H1 (cell line): ENCODE measurements at places on chromosomes 2 and 18.

- DNase-seq: no peak
- H3K4me1 ChIP-seq: no peaks in the 10 kb centered on the region
- H3K4me3 ChIP-seq: no peak overlapping the region
- no peak overlapping the region for H3K27ac ChIP-seq
These were observed 81.8 kb upstream of the TGIF1 start for GRCh38 chr18:3368193-3368592.

DNA sequence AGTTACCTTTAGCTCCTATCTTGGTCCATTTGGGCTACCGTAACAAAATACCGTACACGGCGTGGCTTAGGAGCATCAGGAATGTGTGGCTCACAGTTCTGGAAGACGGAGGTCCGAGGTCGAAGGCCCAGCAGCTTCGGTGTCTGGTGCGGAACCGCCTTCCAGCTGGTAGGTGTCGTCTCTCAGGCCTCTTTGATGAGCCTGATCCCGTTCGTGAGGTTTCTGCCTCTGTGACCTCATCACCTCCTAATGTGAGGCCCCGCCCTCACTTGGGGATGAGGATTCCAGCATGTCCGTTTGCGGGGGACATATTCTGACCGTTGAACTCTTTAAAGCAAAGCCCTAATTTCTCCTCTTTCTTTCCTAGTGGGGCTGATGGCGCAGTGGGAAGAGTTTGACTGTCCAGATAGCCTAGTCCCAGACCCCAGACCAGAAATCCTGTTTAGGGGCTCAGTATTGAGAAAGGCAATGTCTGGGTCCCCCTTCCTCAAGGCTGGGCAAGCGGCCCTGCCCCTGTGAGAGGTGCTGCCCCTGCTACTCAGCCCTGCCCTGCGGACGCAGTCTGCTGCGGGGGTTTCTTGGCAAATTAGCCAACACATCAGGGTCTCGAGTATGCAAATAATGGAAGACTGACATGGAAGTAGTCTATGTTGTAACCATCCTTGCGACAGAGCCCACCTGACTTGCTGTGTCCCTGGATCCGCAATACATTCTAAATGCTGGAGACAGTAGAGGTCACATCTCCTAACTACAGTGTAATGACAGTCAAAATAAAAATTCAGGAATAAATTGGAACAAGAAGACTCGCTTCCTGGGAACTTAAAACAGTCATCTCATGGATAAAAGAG is 128.0 kb downstream of the ASB1 start:
- H3K4me3 ChIP-seq: peak overlapping the region; percentile 49
- DNase-seq: no peak
- H3K27me3 ChIP-seq: no peaks in the 10 kb centered on the region
- H3K4me1 ChIP-seq: peaks cover 3% of the 10 kb centered on the region
- H3K27ac ChIP-seq: no peak overlapping the region

DNA sequence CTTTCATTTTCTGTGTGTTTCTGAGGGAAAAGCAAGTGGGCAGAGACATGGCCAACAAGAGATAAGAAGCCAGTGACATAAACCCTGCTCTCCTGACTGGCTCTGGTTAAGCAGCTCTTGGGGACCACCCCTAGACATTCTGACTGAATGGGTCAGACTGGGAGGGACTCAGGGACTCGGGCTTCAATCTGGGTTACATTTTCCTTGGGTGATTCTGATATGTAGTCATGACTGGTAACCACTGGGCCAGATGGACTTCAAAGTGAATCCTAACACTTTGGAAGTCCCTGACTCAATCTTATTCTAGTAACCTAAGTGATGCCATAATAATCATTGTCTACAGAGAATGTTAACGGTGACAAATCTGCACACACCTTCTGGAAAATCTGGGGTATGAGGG is 397.8 kb downstream of the NBAS start:
- H3K4me1 ChIP-seq: peaks cover 4% of the 10 kb centered on the region
- DNase-seq: no peak
- H3K4me3 ChIP-seq: no peak overlapping the region
- no peaks in the 10 kb centered on the region for H3K36me3 ChIP-seq
- no peak overlapping the region for H3K27ac ChIP-seq

- no peaks in the 10 kb centered on the region; the same call in 1 of the 2 replicates for H3K36me3 ChIP-seq
- no peaks in the 10 kb centered on the region for H3K4me1 ChIP-seq
- no peak overlapping the region for H3K27ac ChIP-seq
- DNase-seq: no peak
These were observed 106.9 kb downstream of the CERS6 start for GRCh38 chr2:168562971-168563370.

DNA sequence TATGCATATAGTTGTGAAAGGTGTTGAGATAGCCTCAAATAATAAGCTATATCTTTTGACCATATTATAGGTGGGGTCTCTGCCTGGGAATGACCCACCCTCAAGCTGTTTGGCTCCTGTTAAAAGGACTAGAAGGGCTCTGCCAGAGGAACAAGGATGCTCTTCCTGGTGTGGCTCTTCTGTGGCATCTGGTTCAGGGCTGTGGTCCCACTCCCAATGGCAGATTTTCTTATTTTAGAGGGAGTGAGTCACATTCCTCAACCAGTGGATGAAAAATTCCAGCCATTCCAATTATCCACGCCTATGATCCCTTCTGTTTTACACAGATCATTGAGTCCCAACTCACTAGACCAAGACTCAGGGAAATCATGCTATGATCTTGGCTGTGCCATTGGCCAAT is 119.9 kb downstream of the PARD3B start:
- DNase-seq: no peak
- H3K36me3 ChIP-seq: no peaks in the 10 kb centered on the region
- no peaks in the 10 kb centered on the region for H3K27me3 ChIP-seq
- H3K4me1 ChIP-seq: no peaks in the 10 kb centered on the region

GRCh38 chr2:39781697-39782096 is 2.6 kb upstream of the THUMPD2 start:
- H3K36me3 ChIP-seq: no peaks in the 10 kb centered on the region
- DNase-seq: no peak
- peaks cover 3% of the 10 kb centered on the region; the same call in 1 of the 2 replicates for H3K4me1 ChIP-seq
- H3K27ac ChIP-seq: no peak overlapping the region
- H3K27me3 ChIP-seq: no peaks in the 10 kb centered on the region

- H3K27ac ChIP-seq: no peak overlapping the region
- no peaks in the 10 kb centered on the region for H3K4me1 ChIP-seq
- DNase-seq: no peak
These were observed 86.9 kb downstream of the LRRC30 start for GRCh38 chr18:7317804-7318231.

DNA sequence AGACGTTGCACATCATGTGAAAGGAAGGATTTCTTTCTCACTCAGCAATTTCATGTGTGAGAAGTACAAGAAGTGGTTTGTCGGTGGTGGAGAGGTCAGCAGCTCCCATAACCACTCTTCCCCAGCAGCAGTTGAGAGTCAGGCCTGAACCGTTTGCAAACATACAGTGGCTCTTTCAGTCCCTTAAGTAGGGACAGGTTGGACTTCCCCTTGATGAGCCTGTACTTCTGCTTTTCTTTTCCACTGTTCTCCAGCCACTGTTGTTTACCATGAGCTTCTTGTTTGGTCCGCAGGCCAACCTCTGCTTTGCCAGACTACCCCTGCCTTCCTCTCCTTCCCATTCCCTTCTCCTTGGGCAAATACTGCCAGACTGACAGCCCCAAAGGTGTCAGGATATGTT is 391.3 kb upstream of the CELF4 start:
- H3K36me3 ChIP-seq: no peaks in the 10 kb centered on the region
- H3K4me3 ChIP-seq: no peak overlapping the region
- no peak overlapping the region for H3K27ac ChIP-seq
- H3K4me1 ChIP-seq: no peaks in the 10 kb centered on the region
- H3K27me3 ChIP-seq: no peaks in the 10 kb centered on the region
- no peak for DNase-seq

DNA sequence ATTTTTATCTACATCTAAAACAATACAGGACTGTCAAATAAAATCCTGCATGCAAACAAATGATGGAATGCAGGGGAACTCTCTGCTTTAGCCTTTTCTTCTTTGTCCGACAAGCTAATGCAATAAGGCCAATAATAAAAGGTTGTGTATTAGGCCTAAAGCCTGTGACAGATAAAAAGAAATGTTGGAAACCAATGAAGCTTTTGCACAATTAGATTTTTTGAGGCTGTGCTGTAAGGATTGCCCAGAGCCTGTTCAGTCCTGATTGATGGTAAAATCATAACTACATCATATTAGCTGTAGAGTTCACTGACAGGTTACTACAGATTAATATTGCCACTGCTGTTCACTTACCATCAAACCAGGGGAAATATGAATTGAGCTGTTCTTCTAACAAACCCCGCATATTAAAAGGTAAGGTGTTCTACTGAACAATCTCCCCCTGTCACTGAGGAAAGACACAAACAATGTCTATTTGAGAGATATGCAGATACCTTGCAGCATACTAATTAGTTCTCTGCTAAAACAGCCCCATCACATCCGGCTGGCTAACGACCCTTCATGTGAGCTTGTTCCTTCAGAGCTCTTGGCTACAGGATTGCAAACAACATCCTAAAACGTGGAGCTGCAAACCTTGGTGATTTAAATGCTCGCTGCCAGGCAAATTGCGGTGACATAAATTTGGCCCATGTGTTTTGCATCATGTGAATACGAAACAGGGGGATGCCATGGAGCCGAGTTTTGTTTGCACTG is 305.4 kb downstream of the MTX2 start:
- no peak overlapping the region for H3K4me3 ChIP-seq
- H3K27me3 ChIP-seq: no peaks in the 10 kb centered on the region
- H3K27ac ChIP-seq: no peak overlapping the region
- no peak for DNase-seq

GRCh38 chr2:41998186-41999127 is 49.4 kb upstream of the PKDCC start:
- no peak overlapping the region for H3K4me3 ChIP-seq
- H3K27me3 ChIP-seq: no peaks in the 10 kb centered on the region
- no peaks in the 10 kb centered on the region for H3K36me3 ChIP-seq
- H3K4me1 ChIP-seq: no peaks in the 10 kb centered on the region

DNA sequence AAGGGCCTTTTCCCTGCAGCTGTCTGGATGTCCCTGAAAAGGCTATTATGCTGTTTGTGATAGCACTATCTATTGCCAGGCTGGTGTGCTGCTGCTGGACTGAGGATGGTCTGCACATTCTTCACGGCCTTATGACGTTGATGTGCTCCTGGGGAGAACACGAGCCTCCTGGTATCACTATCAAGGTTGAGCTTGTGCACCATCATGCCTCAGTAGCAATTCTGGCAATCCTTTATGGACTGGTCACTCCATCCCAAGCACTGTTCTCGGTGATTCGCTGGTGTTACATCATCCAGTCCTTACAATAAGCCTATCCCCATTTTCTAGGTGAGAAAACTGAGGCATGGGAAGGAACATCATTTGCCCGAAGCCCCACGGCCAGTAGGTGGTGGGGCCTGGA is 18.2 kb upstream of the CCBE1 start:
- H3K27ac ChIP-seq: no peak overlapping the region
- no peaks in the 10 kb centered on the region for H3K27me3 ChIP-seq
- DNase-seq: no peak
- H3K36me3 ChIP-seq: no peaks in the 10 kb centered on the region
- no peak overlapping the region for H3K4me3 ChIP-seq

GRCh38 chr2:208046686-208047085 is 21.4 kb upstream of the PLEKHM3 start:
- H3K27ac ChIP-seq: no peak overlapping the region
- no peak overlapping the region for H3K4me3 ChIP-seq
- H3K4me1 ChIP-seq: peaks cover 4% of the 10 kb centered on the region

- no peaks in the 10 kb centered on the region for H3K27me3 ChIP-seq
- H3K4me3 ChIP-seq: no peak overlapping the region
- DNase-seq: no peak
- no peaks in the 10 kb centered on the region for H3K4me1 ChIP-seq
These were observed 50.4 kb upstream of the CYRIA start for GRCh38 chr2:16716024-16716423.

GRCh38 chr2:56151841-56152240 is 31.9 kb upstream of the CCDC85A start:
- DNase-seq: no peak
- H3K27me3 ChIP-seq: no peaks in the 10 kb centered on the region
- peaks cover 16% of the 10 kb centered on the region; the same call in 1 of the 2 replicates for H3K36me3 ChIP-seq
- H3K4me3 ChIP-seq: no peak overlapping the region
- no peaks in the 10 kb centered on the region for H3K4me1 ChIP-seq

DNA sequence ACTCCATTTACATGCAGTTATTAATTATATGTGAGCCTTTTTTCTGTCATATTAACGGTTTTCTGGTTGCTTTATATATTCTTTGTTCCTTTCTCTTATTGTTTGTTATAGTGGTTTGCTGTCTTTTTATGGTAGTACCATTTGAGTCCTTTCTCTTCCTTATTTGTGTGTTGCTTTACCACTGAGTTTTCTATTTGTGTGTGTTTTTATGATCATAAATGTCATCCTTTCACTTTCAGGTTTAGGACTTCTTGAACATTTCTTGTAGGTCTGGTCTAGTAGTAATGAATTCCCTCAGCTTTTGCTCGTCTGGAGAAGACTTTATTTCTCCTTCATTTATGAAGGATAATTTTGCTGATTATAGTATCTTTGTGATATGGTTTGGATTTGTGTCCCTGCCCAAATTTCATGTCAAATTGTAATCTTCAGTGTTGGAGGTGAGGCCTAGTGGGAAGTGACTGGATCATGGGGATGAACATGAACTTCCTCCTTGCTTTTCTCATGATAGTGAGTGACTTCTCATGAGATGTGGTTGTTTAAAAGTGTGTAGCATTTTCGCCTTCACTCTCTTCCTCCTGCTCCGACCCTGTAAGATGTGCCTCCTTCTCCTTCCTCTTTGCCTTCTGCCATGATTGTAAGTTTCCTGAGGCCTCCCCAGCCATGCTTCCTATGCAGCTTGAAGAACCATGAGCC is 11.5 kb downstream of the GCC2 start:
- peaks cover 18% of the 10 kb centered on the region for H3K36me3 ChIP-seq
- H3K4me1 ChIP-seq: no peaks in the 10 kb centered on the region
- H3K27me3 ChIP-seq: no peaks in the 10 kb centered on the region
- no peak for DNase-seq
- no peak overlapping the region for H3K27ac ChIP-seq
- H3K4me3 ChIP-seq: no peak overlapping the region

- no peaks in the 10 kb centered on the region for H3K36me3 ChIP-seq
- H3K27me3 ChIP-seq: no peaks in the 10 kb centered on the region
- no peak for DNase-seq
- H3K4me1 ChIP-seq: no peaks in the 10 kb centered on the region
These were observed 177.9 kb downstream of the CYRIA start for GRCh38 chr2:16487686-16488085.

- H3K4me1 ChIP-seq: no peaks in the 10 kb centered on the region
- no peaks in the 10 kb centered on the region for H3K27me3 ChIP-seq
- H3K27ac ChIP-seq: no peak overlapping the region
These were observed 16.2 kb upstream of the PDE11A start for GRCh38 chr2:178088774-178089270.

GRCh38 chr2:120442923-120443571 is 97.1 kb downstream of the INHBB start:
- no peaks in the 10 kb centered on the region for H3K36me3 ChIP-seq
- H3K27ac ChIP-seq: no peak overlapping the region
- DNase-seq: peak; percentile 70
- H3K27me3 ChIP-seq: peaks cover 4% of the 10 kb centered on the region
- H3K4me3 ChIP-seq: peak overlapping the region; percentile 47
- no peaks in the 10 kb centered on the region for H3K4me1 ChIP-seq

GRCh38 chr18:28208268-28208667 is 31.3 kb upstream of the CDH2 start:
- H3K4me3 ChIP-seq: no peak overlapping the region
- no peaks in the 10 kb centered on the region for H3K27me3 ChIP-seq
- DNase-seq: no peak
- no peaks in the 10 kb centered on the region for H3K36me3 ChIP-seq
